ENCODE measurements at places on chromosomes 7 and 10.
A peak's percentile ranks its signal among the peaks of the same experiment; 100 is the strongest.

- DNase-seq: no peak
Measured at GRCh38 chr10:121155742-121156474, 304.7 kb downstream of the WDR11 start.

DNA sequence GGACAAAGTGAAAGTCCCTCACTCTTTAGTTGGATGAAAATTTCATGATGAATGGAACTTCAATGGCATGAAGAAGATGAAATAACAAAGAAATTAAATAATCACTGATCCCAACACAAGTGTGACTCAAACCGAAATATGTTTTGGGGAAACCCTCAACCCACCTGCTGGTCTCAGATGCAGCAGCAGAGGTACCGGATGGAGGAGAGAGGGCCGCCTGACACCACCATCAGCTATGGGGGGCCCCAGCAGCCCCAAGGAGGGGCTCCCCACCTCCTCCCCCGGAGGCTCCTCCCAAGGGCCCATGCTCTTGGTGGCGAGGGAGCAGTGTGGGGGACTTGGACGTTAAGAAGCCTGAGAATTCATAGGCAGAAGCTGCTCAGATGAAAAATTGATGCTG, 137.2 kb upstream of the ADARB2 start:
- no peak for DNase-seq

- DNase-seq: no peak
Measured at GRCh38 chr7:109986701-109987100, 1104.2 kb upstream of the LRRN3 start.

DNA sequence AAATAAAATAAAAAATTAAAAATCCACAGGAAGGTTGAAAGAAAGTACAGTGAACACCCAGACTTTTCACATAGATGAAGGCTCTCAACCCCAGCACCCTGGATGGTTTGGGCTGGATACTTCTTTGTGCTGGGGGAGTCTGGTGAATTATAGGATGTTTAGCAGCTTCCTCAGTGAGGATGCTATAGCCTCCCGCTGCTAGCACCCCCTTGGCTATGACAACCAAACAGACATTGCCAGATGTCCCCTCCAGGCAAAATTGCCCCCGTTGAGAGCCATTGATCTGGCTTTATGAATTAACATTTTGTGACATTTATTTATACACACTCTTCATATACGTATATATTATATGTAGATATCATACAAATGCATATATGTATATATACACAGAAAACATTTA, 21.6 kb downstream of the SMKR1 start:
- DNase-seq: no peak

GRCh38 chr7:24797270-24797669, 40.0 kb upstream of the GSDME start:
- DNase-seq: no peak

DNA sequence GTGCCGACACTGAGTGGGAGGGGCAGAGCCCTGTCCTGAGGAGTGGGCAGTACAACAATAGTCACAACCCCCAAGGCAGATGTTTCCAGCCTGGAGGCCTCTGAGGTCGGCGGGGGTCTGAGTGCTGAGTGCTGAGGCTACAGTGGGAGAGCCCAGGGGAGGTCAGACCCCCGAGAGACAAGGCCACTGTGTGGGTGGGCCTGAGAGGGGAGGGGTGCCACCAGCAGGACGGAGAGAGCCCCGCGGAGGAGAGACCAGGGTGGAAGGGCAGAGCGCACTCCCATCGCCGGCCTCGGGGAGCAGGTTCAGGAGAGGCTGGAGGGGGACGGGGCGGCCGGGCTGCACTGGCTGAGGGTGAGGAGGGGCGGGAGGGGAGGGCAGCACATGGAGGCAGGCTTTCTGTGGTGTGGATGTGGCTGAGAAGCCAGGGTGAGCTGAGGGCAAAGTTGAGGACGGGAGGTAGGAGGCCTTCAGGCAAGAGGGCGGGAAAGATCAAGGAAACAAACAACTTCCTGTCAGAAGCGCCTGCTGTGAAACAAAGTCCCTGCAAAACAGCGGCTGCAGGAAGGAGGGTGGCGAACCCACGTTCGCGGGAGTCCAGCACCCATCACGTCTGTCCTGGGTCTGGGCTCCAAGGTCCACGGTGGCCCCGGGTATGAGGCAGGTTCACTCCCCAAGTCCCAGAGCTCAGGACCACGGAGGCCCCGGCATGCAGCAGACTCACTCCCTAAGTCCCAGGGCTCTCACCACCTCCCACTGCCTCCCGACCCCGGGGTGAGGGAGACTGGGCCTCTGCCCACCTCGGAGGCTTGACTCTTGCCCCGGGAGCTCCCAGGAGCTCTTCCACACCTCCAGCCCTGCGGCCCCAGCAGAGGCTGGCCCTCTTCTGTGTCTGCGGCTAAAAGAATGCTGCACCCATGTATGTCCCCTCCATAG, 76.8 kb upstream of the NKX6-2 start:
- no peak for DNase-seq

DNA sequence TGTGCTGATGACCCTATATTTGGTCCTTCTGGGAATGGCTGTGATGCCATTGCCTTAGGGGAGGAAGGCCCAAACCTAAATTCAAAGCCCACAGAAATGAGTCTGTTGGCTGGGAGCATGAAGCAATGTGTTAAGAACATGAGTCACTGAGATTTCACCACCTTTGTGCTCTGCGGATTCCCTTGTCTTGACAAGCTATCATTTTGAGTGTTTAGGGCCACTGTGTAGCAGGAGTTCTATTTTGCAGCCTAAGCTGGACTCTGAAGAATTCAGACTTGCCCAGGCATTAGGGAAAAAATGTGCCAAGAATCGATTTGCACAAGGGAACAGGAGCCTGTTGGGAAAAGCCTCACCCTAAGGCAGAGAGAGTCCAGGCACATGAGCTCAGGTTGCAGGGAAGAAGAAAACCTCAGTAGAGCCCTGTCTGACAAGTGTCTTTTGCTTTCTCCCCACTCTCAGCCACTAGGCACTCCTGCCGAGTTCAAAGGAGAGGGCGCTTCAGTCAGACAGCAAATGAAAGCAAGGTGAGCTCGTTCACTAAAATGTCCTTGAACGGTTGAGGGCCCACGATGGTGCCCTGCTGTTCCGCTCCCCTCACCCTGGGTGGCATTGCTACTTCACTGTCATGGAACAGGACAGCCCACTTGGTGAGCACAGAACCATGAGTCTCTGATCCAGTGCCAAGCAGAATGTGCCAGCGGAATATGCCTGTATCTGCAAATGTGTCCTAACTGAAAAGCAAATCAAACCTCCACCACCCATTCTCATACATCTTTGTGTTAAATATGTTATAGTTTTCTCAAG, 93.6 kb downstream of the PRLHR start:
- no peak for DNase-seq

DNA sequence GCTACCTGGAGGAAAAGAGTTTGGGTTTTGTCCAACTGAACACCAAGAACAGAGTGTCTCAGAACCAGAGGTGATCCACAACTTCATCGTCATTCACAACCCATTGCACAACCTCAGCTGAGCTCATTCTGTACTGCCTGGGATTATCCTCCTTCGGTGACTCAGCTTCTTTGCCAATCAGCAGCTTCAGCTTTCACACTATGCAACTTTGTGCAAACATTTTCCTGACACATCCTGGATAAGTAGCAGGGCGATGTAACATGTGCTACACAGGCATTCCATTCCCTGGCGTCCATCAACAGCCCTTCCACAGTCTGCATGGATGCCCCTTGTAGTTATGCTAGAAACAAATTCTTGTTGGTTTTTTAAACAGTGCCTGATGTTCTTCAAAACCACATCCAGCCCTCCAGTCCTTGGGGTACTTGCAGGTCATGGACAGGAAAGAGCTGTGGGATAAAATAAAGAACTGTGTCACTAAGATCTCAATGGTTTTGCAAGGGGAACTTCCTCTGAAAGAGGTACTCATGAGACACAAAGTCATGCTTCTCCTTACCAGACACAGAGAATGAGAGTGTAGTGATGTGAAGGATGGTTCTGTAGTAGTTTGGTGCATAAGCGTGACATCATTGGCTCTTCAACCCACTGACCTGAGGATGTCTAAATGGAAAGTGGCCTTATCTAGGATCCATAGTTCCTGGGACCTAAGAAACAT, 478.5 kb downstream of the KIF20B start:
- DNase-seq: peak; percentile 93

DNA sequence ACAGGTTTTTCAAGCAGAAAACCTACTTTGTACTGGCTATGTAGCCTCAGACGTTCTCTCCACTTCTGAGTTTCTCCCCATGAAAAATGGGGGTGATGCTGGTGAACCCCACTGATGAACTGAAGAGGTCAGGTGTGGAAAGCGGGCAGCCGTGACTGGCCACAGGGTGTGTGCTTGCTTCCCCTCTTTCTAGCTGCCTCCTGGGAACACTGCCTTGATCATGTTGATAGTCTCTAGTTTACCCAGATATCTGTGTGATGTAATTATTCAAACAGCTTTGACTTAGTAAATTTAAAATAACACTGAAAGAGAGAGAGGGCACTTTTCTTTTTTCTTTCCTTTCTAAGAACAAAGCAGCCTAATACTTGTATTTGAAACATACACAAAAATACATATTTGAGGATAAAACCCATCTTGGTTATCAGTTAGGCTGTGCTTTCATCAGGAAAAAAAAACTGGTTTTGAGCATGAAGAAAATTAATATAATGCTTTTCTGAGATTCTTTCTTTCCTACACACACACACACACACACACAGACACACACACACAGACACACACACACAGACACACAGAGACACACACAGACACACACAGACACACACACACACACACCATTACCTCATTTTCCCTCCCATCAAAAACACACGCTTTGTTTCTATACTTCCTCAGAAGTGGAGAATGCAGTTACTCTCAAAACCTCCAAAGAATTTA, 76.7 kb downstream of the MACC1 start:
- DNase-seq: no peak

DNA sequence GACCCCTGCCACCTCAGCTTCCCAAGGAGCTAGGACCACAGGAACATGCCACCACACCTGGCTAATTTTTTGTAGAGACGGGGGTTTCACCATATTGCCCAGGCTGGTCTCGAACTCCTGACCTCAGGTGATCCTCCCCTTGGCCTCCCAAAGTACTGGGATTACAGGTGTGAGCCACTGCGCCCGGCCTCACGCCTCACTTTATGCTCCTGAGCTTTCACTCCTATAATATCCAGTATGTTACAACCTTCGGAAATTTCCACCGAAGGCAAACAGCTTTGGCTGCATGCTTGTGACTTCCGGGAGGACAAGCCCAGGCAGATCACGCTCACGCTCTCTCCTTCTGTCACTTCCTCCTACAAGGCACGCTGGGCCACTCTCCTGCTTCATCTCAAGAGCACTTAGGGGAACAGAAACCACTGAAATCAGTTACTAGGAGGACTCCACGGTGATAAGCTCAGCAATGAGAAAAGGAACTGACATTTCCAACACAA, 4.4 kb upstream of the MAD1L1 start:
- DNase-seq: no peak

GRCh38 chr7:77799078-77799964, 748 bp downstream of the PHTF2 start:
- DNase-seq: no peak

GRCh38 chr10:101760510-101760909, 15.4 kb downstream of the FGF8 start:
- no peak for DNase-seq

DNA sequence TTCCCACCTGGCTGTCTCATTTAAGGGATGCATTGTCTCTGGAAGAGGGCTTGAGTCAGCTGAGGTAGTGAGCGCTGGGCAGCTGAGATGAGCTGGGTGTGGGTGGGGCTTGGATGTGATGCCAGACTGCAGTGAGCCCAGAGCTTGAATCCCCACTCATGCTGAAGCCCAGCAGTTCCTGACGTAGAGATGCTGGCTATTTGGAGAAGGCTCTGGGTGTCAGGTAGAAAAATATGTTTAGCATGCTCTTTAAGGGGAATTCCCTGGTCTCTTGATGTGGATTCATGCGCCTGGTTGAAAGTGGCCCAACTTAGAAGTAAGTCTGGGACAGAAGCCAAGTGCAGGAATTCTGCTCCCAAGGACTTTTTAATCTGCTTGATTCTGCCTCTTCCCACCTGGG, 241.5 kb upstream of the IGFBP3 start:
- DNase-seq: no peak

GRCh38 chr10:98339799-98340198, 71.8 kb upstream of the LOXL4 start:
- no peak for DNase-seq

GRCh38 chr7:30594540-30595435, at the start of gene GARS1:
Gene GARS1 (plus strand): TSS chr7:30594878. CDS start chr7:30594922, 44 bp downstream.
- peak; percentile 35 for DNase-seq

- DNase-seq: no peak
Measured at GRCh38 chr10:88565072-88565471, 18.0 kb downstream of the RNLS start.

DNA sequence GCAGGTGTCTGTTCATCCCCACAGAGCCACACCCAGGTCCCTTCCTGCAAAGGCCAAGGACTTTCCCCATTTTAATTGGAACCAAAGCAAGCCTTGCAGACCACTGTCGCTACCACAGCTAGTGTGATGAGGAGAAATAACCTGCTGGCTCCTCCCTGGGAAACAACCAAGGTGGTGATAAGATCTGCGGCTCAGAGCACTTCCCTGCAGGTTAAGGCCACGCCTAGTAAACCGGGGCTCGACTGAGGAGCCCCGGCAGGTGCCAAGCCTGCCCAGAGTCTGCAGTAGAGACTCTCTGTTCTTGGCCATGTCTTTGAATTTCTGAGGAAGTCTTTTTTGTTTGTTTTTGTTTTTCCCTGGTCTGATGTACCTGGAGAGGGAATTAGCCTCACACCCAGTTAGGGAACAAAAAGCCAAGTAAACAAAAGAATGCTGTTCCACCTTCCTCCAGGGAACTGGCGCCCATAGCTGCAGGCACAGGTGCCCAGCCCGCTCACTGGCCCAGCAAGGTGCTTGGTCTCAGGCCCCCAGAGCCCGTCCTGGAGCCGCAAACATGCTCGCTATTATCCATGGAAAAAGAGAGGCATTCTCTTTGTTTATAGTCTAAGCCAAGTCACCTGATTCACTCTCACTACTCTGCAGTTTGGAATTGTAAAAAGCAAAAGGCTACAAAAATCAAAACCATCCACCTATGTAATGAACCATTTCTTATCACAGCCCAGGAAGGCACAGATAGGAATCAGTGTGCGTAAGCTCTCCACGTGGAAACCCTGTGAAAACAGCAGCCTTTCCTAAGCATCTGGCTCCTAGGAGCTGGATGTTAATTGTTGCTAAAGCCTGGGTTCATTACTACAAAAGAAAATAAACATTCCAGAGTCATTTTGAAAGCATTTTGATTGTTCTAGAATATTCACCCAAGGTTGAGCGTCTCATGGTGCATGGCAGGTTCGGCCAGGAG, 2.7 kb downstream of the GPR146 start:
- DNase-seq: no peak

GRCh38 chr7:92872701-92873100, 36.3 kb upstream of the CDK6 start:
- DNase-seq: no peak

DNA sequence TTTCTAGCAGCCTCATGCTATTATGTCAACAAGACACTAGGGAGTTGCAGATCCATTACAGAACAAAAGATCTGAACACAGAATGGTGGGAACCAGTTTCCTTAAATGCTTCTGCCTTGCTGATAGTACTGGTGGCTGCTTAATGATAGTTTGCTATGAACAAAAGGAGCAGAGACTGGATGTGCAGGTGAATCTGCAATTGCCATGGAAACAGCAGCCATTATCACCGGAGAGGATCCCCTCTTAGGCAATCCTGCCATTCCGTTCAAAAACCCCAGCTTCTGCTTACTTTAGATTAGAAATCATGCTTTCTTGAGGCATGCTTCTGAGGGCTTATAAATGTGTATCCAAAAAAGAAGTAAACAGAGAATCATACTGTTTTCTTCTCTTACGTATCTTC, 80.0 kb upstream of the PRKAR2B start:
- no peak for DNase-seq

GRCh38 chr10:52394246-52394645, 80.2 kb downstream of the DKK1 start:
- no peak for DNase-seq
